ENCODE measurements at places on chromosomes 6 and 20.

GRCh38 chr6:41164551-41165120 lies 1.7 kb upstream of the TREM2 start:
- no peak for DNase-seq

GRCh38 chr6:111789598-111789997 lies 83.7 kb downstream of the FYN start:
- DNase-seq, result no peak

- no peak for DNase-seq
These were observed 1.6 kb downstream of the ITPR3 start for GRCh38 chr6:33622456-33623431.

DNA sequence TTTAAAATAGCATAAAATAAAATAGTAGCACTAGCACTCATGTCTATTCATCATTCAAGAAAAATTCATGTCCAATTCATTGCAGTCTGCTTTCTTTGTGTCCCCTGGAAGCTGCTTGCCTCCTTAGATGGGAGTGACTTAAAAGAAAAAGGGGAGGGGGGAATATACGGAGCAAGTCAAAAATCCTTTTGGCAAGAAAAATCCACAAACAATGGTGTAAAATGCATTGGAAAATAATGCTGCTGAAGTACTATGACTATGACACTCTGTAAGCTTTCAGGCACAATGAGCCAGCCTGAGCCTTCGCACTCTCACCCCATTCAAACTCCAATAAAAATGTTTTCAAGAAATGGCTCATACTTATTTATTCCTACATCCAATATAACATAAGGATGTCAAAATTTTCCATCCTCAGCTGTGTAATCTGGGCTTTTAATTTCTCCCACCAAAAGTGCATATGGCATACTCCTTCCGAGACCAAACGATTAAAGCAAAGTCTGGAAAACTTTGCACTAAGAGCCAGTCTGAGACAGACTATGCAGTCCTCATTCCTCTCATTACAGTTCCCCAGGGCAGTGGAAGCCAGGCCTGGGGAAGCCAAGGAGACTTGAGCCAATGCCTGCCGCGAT lies 790 bp downstream of the NEDD9 start:
- no peak for DNase-seq

GRCh38 chr6:76803038-76803580 lies 660.2 kb downstream of the HTR1B start:
- DNase-seq, result no peak

DNA sequence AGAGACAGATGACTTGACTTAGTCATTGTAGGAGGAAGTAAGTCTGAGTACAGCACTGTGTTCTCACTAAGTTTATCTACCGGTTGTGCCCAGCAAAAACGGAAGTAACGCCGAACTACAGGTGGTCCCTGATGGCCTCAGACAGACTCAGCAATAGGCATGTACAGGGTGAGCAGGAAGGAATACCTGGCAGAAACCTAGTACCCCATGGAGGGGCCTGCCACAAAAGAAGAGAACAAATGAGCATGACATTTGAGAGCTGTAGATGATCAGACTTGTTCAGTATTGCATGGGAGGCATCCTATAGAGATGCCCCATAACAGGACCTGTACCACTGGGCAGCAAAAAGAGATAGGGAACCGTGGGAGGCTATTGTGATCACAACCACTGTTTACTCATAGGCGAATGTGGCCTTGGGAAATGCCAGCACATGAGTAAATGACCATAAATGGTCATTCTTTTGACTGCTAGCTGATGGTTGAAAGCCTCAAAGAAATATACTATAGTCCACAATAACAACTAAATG lies 106.4 kb upstream of the TAB2 start:
- DNase-seq, result no peak

- DNase-seq, result no peak
These were observed 63.6 kb upstream of the GATA5 start for GRCh38 chr20:62539198-62540045.

DNA sequence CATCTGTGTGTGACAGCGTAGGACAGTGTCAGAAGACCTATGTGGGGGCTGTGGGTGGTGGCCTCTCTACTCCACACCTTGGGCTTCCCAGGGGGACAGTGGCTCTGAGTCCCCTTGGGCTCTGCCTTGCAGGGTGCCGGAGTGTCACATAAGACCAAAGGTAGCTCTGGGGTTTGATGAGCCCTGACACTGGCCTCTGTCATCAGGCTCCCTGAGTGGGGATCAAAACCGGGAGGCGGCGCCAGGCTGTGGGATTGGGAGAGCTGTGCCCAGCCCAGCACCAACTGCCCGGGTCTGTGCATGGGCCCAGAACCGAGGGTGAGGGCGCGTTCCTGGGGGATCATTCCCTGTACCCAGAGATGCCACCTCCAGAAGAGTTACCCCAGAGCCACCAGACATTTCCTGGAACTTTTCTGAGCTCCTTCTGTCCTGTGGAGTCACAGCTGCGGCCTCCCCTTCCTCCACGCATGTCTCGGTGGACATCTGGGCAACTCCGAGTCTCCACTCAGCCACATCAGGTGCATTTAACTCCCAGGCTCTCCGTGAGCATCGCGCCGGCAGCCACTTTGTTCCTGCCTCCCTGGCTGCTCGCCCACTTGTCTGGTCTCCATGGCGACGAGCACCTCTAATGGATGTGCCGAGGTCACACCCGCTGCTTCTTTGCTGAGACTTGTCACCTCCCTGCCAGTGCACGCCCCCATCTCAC lies 94.7 kb downstream of the TMEM242 start:
- DNase-seq, result no peak
